Kidney epithelial cell (primary cell): ENCODE measurements at places on chromosomes 16 and 17.

GRCh38 chr16:50645563-50646220 lies 35.4 kb downstream of the SNX20 start:
- no peak for DNase-seq

GRCh38 chr17:31323551-31323950 lies 2.1 kb upstream of the EVI2A start:
- no peak for DNase-seq

DNA sequence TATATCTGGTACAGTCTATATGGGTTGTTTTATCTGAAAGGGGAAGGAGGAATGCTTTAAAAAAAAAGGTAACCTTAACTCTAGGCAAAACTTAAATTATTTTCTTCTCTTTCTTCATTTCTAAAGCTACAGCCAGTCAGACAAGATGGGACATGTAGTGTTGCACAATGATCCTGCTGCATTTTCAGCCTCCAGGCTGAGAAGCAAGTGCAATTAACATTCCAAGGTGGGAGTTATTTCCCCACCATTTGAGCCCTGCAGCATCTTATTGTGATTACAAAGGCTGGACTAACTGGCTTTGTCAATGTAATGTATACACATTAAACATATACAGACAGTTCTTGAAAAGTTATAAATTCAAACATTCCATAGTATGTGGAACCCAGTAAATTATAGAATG lies 22.6 kb upstream of the NF1 start:
- DNase-seq = no peak

DNA sequence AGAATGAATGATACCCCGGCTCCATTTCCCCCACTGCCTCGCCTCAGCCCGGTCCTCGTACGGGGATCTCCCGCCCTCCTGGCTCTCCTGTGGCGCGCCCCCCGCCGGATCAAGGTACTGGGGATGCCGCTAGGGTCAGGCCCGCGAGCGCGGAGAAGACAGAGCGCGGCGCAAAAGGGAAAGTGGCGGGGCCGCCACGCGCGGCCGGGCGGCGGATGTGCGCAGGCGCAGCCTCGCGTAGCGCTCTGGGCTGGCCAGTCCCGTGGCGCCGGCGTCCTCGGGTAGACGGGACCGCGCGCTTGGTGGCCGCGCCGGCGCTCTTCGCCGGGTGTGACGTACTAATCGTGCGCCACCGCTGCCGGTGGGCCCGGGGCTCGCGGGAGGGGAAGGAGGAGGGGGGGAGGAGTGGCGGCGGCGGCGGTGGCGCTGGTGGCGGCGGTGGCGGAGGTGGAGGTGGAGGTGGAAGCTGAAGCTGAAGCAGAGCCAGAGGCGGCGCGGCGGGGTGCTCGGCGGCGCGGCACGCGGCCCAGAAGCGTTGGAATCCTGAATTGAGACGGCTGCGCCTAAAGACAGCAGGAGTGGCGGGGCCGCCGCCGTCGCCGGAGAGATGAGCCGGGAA lies at the start of gene SENP3:
SENP3 (plus strand) TSS at position 331 of the 619 bp plus-strand sequence. CDS start 1,158 bp downstream, outside the sequence.
- DNase-seq = no peak

DNA sequence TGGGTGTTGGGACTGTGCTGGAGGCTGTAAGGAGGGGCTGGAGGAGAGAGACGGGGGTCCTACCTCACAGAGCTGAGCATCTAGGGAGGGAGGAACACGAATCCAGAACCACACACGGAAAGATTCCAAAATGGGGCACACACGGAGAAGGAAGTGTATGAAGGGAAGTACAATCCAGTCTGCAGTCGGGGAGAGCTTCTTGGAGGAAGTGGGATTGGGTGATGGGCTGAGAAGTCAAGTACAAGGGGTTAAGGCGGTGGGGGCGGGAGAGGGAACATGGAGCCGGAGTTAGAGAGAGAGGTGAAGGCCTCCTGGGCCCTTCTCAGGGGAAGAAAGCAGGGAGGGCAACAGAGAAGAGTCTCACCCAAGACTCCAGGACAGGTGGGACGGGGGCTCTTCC lies 107.5 kb upstream of the CREBBP start:
- no peak for DNase-seq

DNA sequence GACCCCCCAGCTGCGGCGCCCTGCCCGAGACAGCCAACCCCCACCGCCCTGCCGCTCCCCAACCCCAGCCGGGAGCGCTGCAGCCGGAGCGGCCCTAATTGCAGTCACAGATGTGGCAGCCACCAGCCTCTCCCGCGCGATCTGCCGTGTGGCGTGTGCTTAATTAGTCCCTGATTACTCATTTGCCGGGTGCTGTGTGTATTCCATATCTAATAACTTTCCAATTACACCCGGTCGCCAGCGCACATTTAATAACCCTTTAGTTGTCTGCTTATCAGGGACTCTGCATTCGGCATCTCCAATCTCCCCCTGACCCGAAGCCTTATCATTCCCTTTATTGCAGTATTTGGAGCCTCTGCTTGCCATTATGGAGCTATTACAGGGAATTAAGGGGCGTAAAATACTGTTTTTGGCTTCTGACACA lies 236.7 kb upstream of the CIBAR2 start:
- DNase-seq = no peak

DNA sequence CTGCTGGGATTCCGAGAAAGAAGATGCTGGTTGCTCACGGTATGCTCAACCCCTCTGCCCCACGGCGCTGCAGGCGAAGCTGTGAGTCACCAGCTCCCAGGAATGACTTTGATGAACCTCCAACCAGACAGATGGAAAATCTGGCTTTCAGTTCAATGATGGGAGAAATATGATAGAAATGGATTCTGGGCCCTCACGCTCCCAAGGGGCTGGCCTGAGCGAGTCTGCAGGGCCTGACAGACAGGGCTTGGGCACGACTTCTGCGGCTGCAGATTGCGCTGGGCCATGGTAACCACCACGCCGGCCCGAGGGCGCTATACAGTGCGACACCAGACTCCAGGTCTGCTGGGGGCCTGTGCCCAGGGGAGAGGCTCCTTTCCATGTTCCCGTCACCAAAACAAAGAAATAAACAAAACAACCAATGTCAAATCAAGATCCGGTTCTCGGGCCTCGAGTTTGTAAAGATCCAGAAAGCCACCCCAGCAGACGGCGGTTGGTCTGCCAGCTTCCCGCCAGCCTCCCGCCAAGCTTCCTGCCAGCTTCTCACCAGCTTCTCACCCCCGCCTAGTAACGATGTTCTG lies 11.1 kb upstream of the ABR start:
- DNase-seq = no peak

DNA sequence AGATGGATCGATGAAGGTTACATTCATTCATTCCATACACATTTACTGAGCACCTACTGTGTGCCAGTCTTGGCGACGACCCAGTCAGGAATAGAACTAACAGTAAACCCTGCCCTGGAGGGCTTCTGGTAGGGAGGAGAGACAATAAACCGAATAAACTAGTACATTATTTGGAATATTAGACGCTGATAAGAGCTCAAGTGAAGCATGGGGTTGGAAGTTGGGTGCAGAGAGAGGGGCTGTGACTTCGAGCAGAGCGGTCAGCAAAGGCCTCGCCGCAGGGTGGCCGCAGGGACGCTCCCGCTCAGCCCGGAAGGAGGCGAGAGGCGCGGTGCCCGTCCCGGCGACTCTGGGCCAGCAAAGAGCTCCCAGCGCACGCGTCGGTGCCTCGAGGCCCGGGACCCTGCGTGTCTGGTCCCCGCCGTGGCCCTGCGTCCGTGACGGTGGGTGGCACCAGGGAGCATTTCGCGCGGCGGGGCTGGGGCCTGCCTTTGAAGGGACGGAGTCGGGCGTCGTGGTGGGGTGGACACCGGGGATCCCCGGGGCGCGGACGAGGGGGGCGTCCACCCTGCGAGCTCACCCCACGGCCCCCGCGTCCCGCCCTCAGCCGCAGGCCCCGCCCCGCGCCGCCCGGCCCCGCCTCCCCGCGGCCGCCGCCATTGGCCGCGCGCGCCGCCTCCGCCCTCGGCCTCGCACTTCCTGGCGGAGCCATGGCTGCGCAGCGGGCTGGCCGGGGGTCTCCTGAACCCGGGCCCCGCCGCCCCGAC lies at the start of gene KLHL36:
KLHL36 (plus strand) TSS at position 684 of the 767 bp plus-strand sequence. CDS start 2,357 bp downstream, outside the sequence.
- DNase-seq = no peak

DNA sequence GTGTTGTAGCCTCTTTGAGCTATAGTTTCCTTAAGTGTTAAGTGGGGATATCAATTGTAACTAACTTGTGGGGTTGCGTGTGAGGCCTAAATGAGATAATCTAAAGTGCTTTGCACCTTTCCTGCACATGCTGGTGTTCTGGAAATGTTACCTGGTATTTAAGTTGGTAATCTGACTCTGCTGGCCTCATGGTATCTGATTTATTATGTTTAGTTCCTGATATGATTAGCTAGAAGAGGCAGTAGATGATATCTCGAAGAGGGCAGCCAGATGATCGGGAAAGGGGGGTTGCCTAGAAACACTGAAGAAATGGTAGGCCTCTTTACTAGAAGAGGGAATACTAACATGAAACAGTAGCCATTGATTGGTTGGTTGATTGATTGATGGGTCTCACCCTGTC lies 65.4 kb upstream of the CLEC18A start:
- no peak for DNase-seq

- peak; percentile 4 for DNase-seq
These were observed 252.1 kb upstream of the N4BP1 start for GRCh38 chr16:48862087-48862532.
